Left hindlimb (tissue), 1 donor: ENCODE measurements at places on chromosomes 2 and 18.

DNA sequence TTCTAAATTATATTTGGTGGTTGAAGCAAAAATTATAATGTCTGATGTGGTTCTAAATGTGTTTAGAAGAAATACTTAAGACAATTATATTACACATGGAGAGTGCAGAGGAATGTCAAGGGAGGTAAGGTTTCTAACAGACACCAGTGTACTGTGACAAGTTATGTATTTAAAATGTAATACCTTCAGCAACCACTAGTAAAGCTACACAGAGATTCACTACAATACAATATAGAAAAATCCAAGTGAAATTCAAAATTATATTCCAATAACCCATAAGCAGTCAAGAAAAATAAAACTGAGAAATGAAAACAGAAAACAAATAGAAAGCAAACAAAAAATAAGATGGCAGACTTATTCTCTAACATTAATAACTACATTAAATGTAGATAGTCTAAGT lies 249.5 kb upstream of the KLHL14 start:
- no peak for DNase-seq

- DNase-seq: peak; percentile 80
Measured at GRCh38 chr2:202035089-202035940, 1.7 kb downstream of the FZD7 start.

GRCh38 chr2:187051350-187051749 lies 202.4 kb upstream of the ZSWIM2 start:
- DNase-seq: no peak

DNA sequence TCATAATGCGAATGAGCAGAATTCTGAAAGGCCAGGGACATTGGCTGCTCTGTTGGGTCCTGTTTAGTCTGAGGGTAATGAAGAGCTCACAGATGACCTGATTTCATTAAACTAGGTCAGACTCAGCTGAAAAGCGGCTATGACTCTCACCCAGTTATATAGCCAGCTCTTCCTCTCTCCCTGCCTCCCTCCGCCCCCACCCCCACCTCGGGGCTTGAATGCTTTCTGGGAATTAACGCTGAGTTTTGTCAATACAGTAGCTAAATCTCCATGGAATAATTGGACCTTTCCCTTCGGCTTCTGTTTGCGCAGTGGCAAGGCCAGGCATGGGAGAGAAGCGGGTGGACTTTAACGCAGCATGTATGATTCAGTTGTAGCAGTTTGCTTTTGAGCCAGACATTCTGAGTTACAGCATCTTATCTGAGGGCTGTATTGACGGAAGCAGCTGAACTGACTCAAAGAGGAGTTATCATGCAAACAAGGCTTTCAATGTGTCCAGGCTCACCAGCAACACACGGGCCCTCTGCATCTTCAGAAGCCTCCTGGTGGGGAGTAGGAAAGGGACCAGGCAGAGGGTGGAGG lies 110.6 kb downstream of the MYCN start:
- no peak for DNase-seq

GRCh38 chr18:78994531-78994930 lies 14.9 kb downstream of the SALL3 start:
- no peak for DNase-seq

- no peak for DNase-seq
Measured at GRCh38 chr18:7945882-7946281, 378.8 kb downstream of the PTPRM start.

- no peak for DNase-seq
Measured at GRCh38 chr18:8049147-8049546, 482.0 kb downstream of the PTPRM start.

GRCh38 chr2:224183086-224183485 lies 144.0 kb upstream of the SERPINE2 start:
- no peak for DNase-seq

DNA sequence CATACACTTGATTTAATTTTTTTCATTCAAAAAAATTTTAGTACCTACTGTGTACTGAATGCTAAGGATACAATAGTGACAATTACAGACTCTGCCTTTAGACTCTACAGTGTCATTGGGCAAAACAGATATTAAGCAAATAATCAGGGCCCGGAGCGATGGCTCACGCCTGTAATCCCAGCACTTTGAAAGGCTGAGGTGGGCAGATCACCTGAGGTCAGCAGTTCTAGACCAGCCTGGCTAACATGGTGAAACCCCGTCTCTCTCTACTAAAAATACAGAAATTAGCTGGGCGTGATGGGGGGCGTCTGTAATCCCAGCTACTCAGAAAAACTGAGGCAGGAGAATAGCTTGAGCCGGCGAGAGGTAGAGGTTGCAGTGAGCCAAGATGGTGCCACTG lies 1.4 kb downstream of the UBXN2A start:
- no peak for DNase-seq

GRCh38 chr2:202831242-202832220 lies 40.0 kb downstream of the ICA1L start:
- DNase-seq: no peak

DNA sequence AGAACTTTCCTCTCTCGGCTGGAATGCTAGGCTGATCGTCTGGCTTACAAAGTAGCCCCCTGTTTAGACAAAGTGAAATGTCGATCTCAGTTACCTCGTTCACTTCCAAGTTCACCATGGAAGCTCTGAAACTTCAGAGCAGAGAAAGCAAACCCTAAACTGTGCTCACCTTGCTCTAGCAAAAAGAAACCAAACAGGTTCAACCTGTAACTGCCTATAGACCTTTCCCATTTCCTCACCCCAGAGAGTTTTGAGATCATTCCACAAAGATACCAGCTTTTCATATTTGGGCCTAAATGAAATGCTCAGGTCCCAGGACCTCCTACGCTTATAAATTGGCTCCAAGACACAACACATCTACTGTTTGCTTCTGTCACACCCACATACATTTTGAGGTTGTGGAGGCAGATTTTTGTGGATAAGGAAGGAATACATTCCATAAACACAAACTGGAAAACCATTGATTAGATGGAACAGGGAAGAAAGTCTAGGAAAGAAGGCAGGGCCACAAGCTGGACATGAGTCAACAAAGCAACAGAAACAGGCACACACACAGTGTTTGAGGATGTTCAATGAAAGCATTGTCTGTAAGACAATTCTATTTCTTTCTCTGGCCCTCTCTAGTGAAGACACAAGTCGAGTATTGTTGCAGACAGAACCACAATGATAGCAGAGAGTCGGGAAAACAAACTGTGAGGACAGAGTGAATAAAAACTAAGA lies 52.8 kb upstream of the TGIF1 start:
- no peak for DNase-seq

GRCh38 chr2:241137276-241138190 lies 11.7 kb downstream of the PASK start:
- no peak for DNase-seq

DNA sequence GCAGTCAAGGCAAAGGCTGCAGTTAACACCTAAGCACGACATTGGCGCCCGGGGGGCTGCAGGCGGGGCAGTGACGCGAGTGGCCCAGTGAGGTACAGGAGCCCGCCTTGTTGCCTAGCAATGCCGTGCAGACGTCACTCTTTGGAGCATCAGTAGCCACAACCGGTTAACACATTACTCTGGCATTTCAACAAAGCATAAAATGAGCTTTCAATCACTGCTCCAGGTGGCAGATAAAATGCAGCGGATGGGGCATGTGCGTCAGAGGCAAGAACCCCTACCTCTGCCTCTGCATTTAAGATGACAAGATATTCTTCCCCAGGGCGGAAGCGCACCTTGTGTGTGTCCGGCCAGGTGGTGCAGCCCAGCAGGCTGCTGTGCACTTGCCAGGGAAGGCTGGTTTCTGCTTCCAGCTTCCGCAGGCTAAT lies 139.4 kb downstream of the MTCL1 start:
- DNase-seq: no peak

GRCh38 chr2:44285174-44285573 lies 9.9 kb downstream of the SLC3A1 start:
- DNase-seq: no peak

- DNase-seq: no peak
Measured at GRCh38 chr2:201880993-201881611, 74.8 kb downstream of the CDK15 start.

DNA sequence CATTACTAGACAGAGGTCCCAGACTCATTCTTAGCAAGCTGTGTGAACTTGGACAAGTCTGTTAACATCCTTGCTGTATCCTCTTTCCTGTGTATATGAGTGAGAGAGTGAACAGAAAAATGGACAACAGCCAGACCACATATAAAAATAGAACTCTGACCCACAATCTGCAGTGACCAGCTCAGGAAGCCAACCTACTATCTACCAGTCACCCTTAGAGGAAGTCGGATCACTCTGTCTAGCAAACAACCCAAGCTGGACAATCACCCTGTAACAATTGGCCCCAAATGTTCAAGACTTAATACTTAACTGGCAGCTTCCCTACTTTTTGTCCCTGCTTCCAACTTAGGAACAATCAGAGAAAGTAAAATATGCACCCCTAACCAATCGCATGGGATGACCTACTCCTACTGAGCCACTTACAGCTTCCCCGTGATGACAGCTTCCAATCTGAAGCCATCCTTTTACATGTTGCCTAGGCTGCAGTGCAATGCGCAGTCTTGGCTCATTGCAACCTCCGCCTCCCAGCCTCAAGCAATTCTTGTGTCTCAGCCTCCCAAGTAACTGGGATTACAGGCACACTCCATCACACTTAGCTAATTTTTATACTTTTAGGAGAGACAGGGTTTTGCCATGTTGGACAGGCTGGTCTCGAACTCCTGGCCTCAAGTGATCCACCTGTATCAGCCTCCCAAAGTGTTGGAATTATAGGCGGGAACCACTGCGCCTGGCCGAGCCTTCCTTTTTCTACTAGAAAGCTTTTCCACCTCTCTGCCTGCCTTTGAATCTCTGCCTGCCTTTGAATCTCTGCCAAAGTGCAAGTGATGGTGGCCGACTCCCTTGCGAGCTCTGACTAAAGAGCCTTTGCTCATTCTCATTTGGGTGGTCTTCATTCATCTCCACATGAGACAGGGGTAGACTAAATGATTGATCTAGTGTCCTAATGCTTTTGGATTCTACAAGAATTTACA lies 158.3 kb upstream of the NDUFV2 start:
- no peak for DNase-seq

- no peak for DNase-seq
Measured at GRCh38 chr2:212957624-212958023, 193.8 kb downstream of the IKZF2 start.
